Activated T-cell treated with anti-CD3 and anti-CD28 coated beads for 1 hour (primary cell): ENCODE measurements at places on chromosomes 2 and 18.

DNA sequence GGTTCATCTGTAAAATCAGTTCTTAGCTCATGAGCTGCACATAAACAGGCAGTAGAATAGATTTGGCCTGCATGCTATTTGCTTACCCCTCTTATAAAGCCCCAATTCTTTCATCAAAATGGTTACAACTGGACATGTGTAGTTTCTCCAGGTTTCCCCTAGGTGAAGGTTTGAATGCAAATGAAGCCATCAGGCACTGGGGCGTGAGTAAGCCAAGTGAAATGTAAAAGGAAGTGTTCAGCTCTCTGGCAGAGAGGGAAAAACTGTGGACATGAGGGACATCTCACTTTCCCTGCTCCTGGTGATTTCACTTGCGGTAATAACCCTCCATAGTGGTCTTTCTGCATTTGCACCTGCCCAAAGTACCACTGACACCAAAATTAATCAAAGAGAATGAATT, 1402.3 kb upstream of the LRRTM1 start:
- no peak for DNase-seq

DNA sequence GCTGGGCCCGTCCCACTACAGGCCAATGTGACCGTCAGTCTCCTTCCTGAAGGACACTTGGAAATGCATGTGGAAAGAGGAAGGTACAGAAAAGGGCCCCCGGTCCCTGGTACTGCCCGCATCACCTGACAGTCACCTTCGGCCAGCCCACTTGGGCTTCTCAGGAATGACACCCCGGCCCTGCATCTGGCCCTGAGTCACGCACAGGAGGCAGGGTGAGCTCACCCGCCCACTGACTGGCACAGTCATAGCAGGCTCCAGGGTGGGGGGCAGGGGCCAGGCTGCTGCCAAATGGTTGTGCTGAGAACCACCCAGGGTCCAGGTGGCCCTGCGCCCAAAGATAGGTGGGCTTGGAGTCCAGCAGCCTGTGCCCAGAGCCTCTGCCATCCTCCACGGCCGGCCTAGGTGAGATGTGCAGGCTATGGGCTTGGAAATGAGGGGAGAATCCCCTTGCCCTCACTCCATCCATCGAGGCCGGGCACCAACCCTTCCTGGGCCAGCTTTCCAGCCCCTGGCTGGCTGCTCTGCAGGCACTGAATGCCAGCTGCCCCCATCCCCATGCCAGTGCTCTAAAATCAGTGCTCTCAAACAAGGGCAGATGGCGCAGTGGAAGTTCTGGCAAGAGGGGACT, 14.1 kb downstream of the EMX1 start:
- DNase-seq = no peak

DNA sequence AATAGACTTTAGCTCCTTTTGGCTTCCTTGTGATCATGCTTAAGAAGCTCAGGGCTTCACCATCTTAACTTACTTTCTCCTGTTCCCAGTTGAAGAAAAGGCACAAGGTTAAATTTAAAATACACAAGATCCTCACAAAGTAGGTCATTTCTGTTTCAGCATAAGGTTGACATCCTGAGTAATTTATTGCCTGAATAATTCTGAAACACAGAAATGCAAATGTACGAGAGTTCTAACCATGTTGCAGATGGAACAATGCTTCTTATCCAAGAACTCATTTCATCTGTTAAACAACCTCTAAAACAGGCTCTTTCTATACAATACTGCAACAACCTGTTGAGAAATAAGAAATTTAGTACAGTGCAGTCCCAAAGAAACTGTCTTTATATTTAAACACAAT, 395.2 kb downstream of the BCL11A start:
- no peak for DNase-seq

GRCh38 chr2:234375176-234375880, 121.6 kb downstream of the ARL4C start:
- DNase-seq = no peak

GRCh38 chr2:178913049-178913441, 105.8 kb upstream of the TTN start:
- DNase-seq = no peak

DNA sequence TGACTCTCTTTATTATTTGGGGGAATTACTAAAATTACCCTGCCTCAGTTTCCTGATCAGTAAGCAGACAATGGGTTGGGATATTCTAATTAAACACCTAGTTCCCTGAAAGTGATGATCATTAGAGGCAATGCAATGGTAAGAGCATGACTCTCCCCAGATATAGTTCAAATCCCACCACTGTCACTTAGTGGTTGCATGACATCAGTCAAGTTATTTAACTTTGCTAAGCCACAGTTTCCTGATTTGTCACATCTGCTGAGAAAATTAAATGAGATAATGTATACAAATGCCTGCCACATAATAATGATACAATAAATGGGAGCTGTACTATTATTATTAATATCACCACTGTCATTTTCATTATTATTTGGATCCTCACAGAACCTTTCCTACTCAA, 29.9 kb downstream of the ZEB2 start:
- DNase-seq = no peak

DNA sequence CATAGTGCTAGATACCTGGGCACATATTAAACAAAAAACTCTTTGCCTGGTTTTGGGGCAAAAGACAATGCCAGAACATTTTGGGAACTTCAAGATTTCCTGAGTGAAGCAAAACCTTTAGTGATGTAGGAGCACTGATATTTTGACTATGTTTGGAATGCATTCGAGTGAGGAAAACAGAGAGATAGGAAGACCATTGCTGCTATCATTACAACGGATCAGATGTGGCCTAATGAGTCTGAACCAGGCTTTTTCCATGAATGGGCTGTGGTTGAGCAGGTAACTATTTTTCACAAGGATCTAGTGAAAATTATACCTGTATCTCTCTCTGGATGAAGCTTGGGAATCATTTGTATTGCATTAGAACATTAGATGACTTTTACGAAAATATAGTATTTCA, 562.2 kb downstream of the DCC start:
- no peak for DNase-seq

DNA sequence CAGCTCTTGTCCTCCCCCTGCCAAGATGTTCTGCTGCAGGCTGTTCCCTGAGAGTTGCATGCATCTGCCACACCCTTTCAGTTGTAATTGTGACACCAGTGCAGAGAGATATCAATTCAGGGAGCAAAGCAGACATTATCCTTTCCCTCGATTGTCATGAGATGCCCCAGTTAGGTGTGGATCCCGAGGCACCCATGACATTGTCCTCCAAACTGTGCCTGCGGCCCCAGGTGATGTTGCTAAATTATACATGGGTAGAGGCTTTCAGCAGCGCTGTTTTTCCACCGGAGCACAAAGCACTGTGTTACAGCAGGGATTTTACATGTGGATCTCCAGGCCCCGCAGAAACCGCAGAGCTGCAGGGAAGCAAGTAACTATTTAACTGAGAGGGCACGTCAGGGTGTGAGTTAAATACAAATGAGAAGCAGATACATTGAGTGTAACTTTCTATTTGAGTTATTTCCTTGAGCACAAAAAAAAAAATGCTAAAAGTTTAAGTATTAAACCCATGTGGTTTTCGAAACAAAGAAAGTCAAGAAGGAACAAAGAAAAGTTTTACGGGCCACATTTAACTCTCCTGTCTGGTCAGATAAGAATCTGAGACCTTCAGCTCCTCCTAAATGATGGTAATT, 90.3 kb upstream of the BCL2L11 start:
- no peak for DNase-seq

DNA sequence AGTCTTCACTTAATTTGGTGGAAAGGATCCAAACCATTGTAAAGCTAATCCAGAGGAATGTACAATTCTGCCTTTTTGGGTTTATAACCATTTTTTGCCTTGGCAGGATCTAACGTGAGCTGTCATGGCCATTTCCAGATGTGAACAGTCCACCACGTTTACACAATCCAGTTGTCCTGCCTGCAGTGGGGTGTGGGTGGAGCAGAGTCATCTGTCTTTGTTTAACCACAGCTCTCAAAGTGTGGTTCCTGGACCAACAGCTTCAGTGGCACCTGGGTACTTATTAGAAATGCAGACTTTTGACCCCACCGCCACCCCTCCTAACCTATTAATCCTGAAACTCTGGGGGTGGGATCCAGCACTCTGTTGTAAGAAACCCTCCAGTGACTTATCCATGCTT, 35.9 kb downstream of the FHOD3 start:
- DNase-seq = no peak

DNA sequence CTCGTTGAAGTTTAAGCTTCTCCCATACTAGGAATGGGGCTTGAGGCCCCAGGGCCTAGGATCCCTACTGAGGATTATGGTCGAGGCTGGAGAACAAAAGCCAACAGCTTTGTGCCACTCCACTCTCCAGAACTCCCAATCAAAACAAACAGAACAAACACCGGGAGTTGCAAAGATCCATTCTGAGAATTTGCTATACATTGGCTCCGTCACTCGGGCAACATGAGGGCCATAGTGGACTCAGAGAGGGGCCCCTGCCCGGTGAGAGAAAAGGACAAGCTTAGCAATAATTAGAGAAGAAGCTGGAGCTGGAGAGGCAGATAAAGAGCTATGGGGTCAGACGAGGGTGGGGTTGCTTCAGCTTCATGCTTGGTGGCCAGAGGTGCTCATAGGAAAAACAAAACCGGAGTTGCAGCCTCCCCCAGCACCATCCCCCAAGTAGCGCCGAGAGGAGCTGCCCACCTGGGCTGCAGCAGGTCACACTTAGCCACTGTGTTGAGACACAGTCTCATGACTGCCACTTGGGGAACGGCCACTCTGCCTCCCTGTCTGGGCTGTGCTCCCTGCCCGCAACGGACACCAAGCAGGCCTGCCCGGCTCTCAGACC, 142.3 kb upstream of the HAAO start:
- DNase-seq = no peak

DNA sequence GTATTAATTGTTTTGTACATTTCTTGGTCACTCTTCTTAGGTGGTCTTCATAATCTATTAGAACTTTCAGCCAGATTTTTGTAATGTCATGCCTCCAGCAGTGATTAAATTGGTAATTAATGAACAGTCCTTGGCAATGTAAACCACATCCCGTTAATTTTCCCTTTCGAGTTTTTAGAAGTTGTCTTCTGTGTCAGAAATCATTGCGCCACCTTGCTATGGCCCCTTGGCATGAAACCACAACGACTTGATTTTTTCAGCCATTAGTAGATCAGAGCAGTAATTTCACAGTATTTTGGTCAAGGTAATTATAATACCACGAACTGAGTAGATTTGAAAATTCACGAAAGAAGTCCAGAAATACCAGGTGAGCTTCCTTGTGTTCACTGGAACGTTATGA, 86.0 kb upstream of the OTX1 start:
- no peak for DNase-seq

GRCh38 chr2:170711774-170712652, 3.1 kb upstream of the SP5 start:
- DNase-seq = no peak

GRCh38 chr2:69918401-69918800, 3.5 kb downstream of the MXD1 start:
- DNase-seq = no peak

- no peak for DNase-seq
Measured at GRCh38 chr2:157059036-157059435, 198.5 kb upstream of the GALNT5 start.

DNA sequence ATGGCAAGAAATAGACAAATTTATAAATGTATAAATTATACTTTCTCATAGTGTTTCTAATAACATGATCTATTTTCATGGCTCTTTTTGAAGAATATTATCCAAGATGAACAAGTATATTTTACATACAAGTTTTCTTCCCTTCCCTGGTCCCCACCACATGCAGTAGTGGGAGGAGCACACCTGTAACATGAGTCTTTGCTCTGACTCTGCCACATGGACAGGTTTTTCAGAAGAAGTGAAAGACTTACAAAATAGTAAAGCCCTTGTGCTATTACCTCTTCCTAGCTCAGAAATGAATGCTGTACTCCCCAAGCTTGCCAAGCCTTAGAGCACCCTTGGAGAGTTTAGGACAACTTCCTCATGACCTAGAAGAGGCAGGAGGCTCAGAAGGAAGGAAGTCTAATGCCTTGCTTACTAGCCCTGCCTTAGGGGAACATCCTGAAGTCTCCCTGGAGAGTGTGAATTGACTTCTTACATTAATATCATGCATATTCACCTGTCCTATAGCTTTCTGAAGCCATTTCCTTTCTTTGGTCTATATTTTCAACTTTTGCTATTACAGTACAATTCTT, 18.4 kb downstream of the MXD1 start:
- no peak for DNase-seq

GRCh38 chr2:109531221-109531620, 82.5 kb downstream of the SEPTIN10 start:
- DNase-seq = no peak

GRCh38 chr18:67467188-67467587, 49.3 kb downstream of the DSEL start:
- DNase-seq = no peak

GRCh38 chr2:112644933-112645309, 818 bp upstream of the SLC20A1 start:
- DNase-seq = no peak

- no peak for DNase-seq
Measured at GRCh38 chr2:3460831-3461800, 58.2 kb downstream of the ADI1 start.

DNA sequence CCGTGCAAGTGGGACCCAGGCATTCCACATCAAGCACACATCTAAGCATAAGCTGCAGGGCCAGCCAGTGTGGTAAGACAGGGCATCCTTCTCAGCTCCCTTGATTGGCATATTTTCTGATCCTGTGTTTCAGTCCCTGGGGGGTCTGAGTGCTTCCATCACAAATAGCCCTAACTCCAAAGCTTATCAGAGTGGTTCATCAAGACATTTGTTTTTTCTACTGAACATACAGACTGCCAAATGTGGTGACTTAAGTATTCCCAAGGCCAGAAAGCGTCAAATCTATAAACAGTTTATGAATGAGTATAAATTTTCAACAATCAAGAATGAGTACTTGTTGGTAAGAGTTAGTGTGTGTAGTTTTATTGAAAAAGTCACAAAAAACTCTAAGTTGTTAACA, 18.8 kb downstream of the SPRED2 start:
- no peak for DNase-seq

DNA sequence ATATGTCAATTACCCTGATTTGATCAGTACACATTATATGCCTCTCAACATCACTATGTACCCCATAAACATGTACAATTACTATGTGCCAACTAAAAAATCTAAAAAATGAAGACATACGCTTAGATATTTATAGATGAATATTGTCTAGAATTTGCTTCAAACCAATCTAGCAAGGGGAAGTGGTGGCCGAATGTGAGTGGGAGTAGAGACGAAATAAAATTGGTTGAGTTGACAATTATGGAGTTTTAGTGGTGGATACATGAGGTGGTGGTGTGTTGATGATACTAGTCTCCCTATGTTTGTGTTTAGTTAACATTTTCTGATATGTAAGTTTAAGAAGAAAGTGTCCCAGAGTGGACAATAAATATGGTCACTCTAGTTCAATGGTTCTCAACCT, 49.0 kb downstream of the SDC1 start:
- DNase-seq = no peak

- DNase-seq = no peak
Measured at GRCh38 chr2:180370511-180371205, 363.6 kb upstream of the CWC22 start.

DNA sequence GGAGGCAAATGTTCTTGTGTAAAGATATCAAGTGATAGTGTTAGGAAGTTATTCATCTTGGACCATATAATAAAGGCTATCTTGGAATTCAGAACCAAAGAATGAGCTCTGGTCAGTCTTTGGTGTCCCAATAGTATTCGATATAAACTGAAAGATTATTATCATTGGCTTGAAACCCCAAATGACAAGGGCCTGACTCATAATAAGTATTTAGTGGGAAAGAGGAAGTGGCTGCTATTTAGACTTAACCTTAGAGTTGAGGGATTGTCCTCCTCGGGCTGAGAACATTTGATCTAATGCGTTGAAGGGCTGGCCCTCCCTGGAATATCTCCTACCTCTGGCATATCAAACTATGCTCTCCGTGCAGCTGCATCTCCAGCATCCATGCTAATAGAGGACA, 67.5 kb downstream of the CDH20 start:
- DNase-seq = no peak
